ENCODE measurements at places on chromosomes 13 and 19.

DNA sequence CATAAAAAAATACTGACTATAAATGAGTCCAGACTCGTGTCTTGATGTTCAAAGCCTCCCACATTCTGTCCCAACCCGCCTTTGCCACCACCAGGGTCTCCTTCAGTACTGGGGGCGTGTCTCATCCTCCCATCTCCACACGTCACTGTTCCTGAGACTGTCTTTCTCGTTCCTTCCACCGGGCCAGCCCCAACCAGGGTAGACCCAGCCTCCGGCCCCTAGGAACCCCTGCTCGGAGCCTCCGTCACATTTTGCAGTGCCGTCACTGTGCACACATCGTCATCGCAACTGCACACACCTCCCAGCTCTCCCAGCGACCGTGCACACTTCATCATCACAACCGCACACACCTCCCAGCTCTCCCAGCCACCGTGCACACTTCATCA lies 73.4 kb downstream of the SPACA7 start:
- DNase-seq: no peak

- DNase-seq: no peak
Observed at GRCh38 chr13:95485045-95485517, 67.4 kb upstream of the CLDN10 start.

- no peak for DNase-seq
Observed at GRCh38 chr13:106533943-106534638, 1.4 kb downstream of the EFNB2 start.

GRCh38 chr13:99564386-99564785 lies 63.1 kb downstream of the TM9SF2 start:
- DNase-seq: no peak

DNA sequence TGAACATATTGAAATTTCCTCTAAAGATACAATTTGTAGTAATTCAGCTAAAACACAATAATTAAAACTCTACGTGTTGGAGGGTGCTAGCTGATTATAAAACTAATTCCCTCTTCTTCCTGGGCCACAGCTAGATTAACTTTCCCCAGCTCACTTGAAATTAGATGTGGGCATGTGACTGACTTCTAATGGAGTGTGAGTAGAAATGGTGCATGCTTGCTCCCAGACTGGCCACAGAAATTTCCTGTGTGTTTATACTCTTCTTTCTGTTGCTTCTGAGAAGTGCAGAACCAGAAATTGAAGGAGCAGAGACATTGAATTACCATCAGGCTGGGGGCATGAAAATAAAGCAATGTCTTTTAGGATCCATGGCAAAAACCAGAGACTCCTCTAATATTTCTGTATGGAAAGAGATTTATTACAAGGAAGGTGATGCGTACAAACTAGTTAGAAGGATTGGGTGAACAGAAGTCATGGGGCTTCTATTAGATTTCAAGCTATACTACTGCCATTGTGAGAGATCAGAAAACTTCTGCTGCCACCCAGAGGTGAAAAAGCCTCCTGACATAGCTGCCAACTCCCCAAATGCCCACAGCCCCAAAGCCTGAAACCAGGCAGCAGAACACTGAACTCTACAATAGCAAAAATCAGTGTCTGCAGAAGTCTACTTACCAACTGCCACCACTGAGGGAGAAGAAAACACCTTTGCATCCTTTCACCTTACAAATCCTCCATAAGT lies 379.2 kb upstream of the MIR17HG start:
- DNase-seq: no peak

DNA sequence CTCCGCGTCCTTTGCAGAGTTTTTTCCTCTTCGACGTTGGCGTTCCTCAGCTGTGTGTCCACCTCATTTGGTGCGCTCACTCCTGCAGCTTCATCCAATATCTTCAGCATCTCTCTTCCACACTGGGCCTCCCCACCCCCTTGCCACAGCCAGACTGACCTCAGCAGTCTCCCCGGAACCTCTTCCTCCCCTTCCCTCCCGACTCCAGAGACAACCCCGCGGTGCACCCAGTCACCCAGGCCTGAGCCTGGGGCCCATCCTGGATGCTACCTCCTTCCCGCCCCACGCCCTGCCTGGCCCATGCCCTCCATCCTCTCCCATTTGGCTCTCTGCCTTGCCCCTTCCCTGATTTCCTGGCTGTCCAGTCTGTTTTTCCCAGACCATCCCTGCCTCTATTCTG lies 8.1 kb upstream of the C5AR2 start:
- no peak for DNase-seq

GRCh38 chr13:110317093-110317492 lies 10.0 kb downstream of the COL4A2 start:
- DNase-seq: no peak

DNA sequence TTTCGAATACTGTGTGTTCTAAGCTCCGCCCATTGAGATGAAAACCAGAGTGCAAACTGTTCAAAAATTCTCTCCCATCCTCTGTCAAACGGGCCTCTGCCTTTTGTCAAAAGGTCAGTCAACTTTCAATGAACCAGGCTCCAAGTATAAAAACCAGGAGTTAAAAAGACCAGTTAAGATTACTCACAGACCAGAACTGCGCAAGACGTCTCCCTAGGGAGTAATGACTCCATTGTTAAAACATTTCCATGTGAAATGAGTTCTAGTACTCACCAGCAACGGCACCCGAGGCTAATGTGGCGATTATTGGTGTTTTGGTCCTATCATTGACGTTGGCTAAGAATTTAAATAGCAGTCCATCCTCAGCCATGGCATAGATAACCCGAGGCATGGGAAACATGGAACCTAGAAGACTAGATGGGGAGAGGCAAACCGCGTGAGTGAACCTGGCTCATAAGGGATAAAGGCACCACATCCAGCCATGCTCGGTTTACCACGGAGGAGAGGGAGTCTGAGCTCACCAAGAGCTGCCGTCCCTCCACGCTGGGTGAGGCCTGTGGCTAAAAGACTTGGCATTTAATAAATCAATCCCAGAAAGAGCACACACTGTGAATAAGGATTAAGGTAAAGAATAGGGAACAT lies 73.3 kb downstream of the SLC7A1 start:
- DNase-seq: no peak

DNA sequence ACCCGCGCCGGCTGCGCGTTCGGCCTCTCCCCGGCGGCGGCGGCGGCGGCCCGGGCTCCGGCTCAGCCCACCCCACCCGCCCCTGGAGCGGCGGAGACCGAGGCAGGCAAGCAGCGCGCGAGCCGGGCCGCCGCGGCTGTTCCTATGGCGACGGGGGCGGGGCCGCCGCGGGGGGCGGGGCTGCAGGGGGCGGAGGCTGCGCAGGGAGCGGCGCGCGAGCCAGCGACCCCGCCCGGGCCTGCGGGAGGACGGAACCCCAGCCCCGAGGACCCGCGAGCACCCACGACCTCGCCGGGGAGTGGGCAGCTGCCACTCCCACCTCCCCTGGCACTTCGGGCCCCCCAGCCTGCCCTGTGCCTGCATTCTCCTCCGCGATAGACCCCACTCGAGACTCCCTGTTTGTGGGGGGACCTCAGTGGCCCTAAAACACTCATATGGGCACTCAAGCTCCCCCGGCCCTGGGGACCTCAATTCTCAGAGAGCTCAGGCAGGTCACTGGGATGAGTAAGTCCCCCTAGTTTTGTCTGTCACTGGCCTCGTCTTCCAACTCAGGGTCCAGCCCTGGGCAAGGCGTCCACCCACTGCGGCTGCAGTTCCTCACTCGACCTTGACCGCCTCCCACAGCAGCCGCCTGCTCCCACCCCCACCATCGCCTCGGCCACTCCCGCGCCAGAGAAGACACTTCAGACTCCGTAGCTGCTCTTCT lies at the start of gene CTXN1:
CTXN1 (minus strand) TSS at position 115 of the 706 bp plus-strand sequence. CDS start 597 bp downstream, outside the sequence.
- DNase-seq: peak; percentile 61

GRCh38 chr13:49305792-49306425 lies 58.2 kb downstream of the CDADC1 start:
- DNase-seq: no peak

DNA sequence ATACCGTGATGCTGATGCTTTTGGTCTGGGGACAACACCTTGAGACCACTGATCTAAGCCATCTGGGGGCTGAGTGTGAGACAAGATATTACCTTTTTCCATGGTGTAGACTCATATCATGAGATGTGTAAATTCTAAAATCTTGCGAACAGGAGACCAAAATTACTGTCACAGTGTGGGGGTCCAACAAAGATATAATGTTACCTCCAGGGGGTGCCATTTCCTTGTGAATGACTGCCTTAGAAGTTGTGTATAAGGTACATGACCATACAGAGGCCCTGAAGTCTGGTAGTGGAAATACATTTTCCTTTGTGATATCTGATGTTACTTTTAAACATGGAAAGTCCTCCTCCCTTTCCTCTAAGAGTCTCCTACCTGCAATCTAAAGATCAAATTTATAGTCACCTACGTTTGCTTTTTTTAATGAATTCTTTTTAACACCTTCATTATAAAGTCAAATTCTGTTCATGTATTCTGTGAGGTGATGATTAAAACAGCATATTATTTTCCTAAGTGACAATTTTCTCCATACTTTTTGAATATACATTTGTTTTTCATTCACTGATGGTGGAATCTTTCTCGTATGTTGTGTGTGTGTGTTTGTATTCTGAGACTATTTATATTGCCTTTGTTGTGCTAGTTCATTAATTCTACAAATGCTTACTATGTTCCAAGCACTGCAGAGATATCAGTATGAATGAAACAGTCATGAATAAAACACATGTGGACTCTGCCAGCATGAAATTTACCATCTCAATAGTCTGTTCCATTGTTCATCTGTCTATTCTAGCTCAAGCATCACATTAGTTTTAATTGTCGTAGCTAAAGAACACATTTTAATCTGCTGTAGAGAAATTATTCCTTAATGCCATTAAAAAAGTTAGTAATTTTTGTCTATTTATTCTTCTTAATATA lies 113.7 kb downstream of the RFC3 start:
- no peak for DNase-seq

DNA sequence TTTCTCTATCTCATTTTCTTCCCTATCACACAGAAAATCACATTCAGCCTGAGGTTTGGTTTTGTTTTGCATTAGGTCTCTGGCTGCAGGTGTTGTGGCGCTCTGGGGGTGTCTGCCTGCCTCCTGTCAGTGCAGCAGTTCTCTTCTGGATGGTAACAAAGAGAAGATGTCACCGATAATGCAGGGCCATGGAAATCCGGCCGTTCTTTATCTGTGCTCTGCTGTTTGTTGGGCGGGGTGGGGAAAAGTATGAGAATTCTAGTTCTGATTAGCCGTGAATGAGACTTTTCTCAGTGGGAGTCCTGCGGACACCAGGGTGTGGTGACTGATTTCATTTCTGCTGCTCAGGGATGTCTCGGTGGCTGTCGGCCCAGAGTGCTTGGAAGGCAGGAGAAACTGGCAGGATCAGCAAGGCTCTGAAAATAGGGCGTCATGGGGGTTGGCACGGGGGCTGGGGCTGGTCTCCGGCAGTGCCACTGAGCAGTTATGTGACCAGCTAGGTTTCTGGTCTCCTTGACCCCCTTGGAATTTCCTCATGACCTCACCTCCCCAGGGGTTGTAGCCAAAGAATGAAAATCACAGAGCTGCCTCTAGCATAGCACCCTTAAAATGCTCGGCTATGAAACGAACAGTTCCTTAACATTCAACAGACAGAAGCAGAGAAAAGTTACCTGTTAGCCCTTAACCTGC lies 5.0 kb downstream of the RNF113B start:
- no peak for DNase-seq

DNA sequence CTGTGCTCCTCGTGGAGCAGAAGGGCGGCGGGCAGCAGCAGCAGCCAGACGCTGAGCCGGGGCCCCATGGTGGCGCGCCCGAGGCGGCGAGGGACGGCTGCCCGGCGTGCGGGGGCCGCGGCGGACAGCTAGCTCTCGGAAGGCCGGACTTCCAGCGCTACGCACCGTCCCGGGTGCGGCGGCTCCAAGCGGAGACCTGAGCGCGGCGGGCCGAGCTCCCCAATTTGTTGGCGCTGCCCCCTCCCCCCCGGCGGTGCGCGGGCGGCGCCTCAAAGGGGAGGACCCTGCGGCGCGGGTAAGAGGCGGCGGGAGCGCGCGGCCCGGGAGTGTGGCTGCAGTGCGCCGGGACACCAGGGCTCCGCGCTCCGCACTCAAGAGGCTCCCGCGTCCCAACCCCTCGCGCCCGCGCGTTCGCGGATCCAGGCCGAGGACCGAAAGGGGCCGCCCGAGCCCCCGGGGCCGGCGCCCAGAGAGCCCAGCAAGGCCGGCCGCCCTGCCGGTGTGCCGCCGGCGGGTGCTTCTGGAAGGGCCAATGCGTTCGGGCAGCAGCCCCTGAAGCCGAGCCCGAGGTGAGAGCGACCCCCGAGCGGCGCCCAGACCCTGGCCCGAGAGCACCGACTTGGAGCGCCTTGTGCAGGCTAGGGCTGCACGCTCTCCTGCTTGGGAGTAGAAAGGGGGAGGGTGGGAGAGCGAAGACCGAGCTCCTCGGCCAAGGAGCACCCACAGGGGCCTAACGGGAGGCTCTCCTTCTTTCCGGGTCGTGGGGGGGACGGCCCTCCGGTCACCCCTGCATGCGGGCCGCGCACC lies at the start of the genes COL4A1 and COL4A2:
COL4A1 (minus strand) TSS at position 198 of the 807 bp plus-strand sequence; CDS start at position 68, 130 bp downstream.
COL4A2 (plus strand) TSS at position 325 of the 807 bp plus-strand sequence. CDS start 620 bp downstream, outside the sequence.
- DNase-seq: no peak

- DNase-seq: no peak
Observed at GRCh38 chr19:52664461-52664860, 26.3 kb upstream of the ZNF83 start.

- peak; percentile 29 for DNase-seq
Observed at GRCh38 chr13:25901460-25902376, 150.1 kb downstream of the SHISA2 start.

DNA sequence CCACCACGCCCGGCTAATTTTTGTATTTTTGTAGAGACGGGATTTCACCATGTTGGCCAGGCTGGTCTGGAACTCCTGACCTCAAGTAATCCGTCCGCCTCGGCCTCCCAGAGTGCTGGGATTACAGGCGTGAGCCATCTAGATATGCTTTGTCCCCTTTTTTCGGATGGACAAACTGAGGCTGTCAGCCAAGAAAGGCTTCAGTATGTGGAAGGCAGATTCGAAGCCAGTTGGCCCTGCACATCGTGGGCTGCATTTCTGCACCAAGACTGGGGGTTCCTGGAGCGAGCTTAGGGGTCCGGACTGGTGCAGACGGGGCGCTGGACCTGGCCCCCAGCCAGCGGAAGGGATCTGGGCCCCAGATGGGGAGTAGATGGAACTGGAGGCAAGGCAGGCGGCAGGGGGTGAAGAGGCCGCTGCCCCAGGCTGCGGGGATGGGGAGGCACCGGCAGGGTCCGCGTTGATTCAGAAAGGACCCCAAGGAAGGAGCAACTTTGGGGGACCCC lies 9.7 kb upstream of the JUND start:
- DNase-seq: no peak

Data from T-helper 22 cell (primary cell).